Activated T-helper 1 cell treated with anti-CD3 and anti-CD28 coated beads, Interleukin-12 subunit alpha, Interleukin-12 subunit beta, Interleukin-2, Interleukin-4 antibody, amounts not matched to agents 30 ng/mL and 10 ng/mL and 1 ng/mL, durations not matched to agents 14 hours and 24 hours and 36 hours (primary cell): ENCODE measurements at places on chromosomes 12 and 14. TPM values are rescaled to one million over a fixed set of nuclear protein-coding genes. Genes with fewer than 3 reads are reported as not detected.

The ACSS3 gene
- not detected in 2 replicates for total RNA-seq

The UNC79 gene
- total RNA-seq: 0.02 and 0.03 TPM in 2 replicates

The RBP5 gene
- 0.51 TPM in 1 of 2 replicates, not detected in the other for total RNA-seq

- DNase-seq: no peak
- no peak overlapping the region for H3K27ac ChIP-seq
- H3K36me3 ChIP-seq: no peaks in the 10 kb centered on the region
- no peak overlapping the region for H3K4me3 ChIP-seq
These were observed 12.3 kb downstream of the CAPS2 start for GRCh38 chr12:75317784-75318183.

DNA sequence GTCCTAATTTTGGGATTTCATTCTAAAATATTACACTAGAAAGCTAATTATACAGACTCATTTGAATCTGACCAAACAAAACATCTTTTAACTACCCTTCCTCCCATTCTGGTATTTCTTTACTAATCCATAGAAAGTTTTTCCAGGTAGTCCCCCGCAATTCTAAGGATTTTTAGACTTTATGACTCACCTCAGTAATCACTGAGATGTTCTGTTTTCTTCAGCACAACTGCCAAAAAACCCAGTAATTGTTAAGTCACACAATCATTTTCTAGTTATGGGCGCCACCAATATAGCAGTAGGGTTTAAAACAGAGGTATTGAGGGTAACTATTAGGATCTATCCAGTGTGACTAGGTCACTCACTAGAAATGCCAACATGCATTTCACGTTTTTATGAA, 1.6 kb upstream of the ARID4A start:
- no peak overlapping the region for H3K27ac ChIP-seq
- peaks cover 58% of the 10 kb centered on the region for H3K4me1 ChIP-seq
- DNase-seq: no peak
- no peaks in the 10 kb centered on the region for H3K27me3 ChIP-seq

GRCh38 chr12:90080616-90081015, 372.0 kb upstream of the ATP2B1 start:
- no peak overlapping the region for H3K27ac ChIP-seq
- H3K27me3 ChIP-seq: peaks cover 4% of the 10 kb centered on the region
- no peak for DNase-seq
- no peaks in the 10 kb centered on the region for H3K36me3 ChIP-seq
- no peak overlapping the region for H3K4me3 ChIP-seq

- H3K27ac ChIP-seq: no peak overlapping the region
- peaks cover 2% of the 10 kb centered on the region for H3K36me3 ChIP-seq
- no peak overlapping the region for H3K4me3 ChIP-seq
- no peak for DNase-seq
- H3K4me1 ChIP-seq: no peaks in the 10 kb centered on the region
These were observed 734.8 kb downstream of the MED13L start for GRCh38 chr12:115542656-115543055.

- H3K27ac ChIP-seq: no peak overlapping the region
- no peak for DNase-seq
- H3K4me3 ChIP-seq: no peak overlapping the region
These were observed 100.9 kb upstream of the AEBP2 start for GRCh38 chr12:19338405-19338804.
